Epithelial cell of alveolus of lung (primary cell): ENCODE measurements at places on chromosomes 4 and X. TPM values are rescaled to one million over a fixed set of nuclear protein-coding genes. Genes with fewer than 3 reads are reported as not detected.

The PAGE2B gene
- total RNA-seq = not detected in 2 replicates

The AFM gene
- not detected in 2 replicates for total RNA-seq

The UGT2A3 gene
- not detected in 2 replicates for total RNA-seq

The RBM41 gene
- 4.9 and 12.5 TPM in 2 replicates for total RNA-seq

The PLS3 gene
- 64.3 and 129 TPM in 2 replicates for total RNA-seq

The DRD5 gene
- not detected in 2 replicates for total RNA-seq

The TMEM144 gene
- 1.0 and 2.3 TPM in 2 replicates for total RNA-seq

The SPATA4 gene
- total RNA-seq = 0.13 TPM in 1 of 2 replicates, not detected in the other
